ENCODE measurements at places on chromosomes 4 and X.

DNA sequence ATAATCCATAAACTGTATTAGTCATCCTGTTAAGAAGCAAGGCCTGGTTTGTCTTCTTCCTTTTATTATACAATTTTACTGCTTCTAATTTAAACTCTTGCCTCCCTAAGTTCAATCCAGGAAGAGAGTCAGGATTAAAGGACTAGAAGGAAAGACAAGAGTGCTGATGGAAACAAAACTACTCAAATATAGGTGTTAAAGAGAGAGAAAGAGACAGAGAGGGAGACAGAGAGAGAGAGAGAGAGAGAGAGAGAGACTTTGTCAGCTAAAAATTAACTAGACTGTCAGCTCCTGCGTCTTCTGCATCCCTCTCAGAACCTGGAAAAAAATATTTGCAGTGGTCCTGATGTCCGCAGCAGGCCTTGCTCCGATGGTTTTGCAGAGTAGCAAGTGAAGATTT lies 13.5 kb upstream of the FGG start:
- DNase-seq: no peak

GRCh38 chr4:175504318-175504717 lies 307.7 kb downstream of the GPM6A start:
- DNase-seq: no peak

DNA sequence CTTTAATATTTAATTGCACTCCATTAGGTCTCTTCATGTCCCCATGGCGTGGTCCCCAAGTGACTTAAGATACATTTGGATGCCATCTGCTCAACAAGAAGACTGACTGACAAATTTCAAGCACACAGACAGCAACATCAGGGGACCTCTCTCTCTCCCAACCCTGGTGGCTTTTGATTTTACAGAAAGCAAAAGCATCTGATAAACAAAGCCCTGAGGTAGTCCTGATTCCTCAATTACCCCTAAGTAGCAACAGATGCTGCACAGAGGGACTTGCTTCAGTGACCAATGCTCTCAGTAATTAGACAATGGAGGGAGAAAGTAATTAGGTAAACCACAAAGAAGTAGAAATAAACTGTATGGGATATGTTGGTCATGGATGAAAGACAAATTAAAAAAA lies 426.4 kb downstream of the INPP4B start:
- no peak for DNase-seq

DNA sequence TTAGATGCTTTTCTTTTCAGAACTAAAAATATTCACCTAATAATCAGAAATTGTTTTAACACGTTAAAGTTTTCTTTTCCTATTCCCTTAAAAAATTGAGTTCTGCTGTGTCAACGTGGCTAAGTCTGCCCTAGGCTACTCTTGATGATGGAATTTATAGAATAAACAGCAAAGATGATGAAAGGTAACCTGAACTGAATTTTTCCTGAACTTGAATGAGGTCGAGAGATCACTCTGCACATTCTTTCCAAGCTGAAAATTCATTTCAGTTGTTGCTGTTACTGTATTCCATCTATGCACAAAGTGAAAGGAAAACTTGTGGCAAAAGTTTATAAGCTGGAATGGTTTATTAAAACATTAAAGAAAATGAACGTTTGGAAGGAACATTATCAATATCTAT lies 245.9 kb upstream of the GIMD1 start:
- no peak for DNase-seq

DNA sequence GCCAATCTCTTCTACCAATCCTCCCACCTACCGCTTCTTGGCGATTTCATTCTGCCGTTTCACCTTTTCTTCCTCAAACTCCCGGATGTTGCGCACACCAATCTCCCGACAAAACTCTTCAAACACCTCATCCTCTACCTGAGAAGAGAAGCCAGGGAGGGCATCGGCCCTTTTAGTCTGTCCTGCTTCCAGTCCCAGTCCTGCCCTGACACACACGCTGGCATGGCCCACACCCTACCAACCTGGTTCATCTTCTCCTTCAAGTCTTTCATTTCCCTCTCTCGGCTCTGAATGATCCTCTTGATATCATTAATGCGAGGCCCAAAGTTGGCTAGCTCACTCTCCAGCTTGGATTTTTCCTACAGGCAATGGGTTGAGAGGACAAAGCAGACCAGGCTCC lies 18.9 kb downstream of the SMC1A start:
- DNase-seq: no peak

DNA sequence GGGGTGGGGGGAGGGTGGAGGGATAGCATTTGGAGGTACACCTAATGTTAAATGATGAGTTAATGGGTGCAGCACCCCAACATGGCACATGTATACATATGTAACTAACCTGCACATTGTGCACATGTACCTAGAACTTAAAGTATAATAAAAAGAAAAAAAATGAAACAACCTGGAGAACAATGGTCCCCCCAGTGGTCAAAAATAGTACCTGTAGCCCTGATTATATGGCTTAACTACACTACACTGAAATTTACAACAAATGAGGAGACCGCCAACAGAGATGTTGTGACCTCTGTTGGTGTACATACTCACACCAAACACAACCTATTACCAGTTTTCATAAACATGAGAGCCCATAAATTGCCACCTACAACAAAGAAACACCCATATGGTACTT lies 7.3 kb upstream of the MAGEE1 start:
- DNase-seq: no peak

GRCh38 chr4:74942251-74942917 lies 9.5 kb downstream of the PARM1 start:
- DNase-seq: no peak

- no peak for DNase-seq
These were observed 157.4 kb downstream of the PALLD start for GRCh38 chr4:168654104-168654847.

- peak; percentile 16 for DNase-seq
These were observed at the start of gene MGARP for GRCh38 chr4:139279760-139280620. MGARP (minus strand) TSS chr4:139280225; CDS start chr4:139280158, 67 bp downstream.

- no peak for DNase-seq
These were observed 43.4 kb upstream of the SEC24B start for GRCh38 chr4:109390115-109390768.

DNA sequence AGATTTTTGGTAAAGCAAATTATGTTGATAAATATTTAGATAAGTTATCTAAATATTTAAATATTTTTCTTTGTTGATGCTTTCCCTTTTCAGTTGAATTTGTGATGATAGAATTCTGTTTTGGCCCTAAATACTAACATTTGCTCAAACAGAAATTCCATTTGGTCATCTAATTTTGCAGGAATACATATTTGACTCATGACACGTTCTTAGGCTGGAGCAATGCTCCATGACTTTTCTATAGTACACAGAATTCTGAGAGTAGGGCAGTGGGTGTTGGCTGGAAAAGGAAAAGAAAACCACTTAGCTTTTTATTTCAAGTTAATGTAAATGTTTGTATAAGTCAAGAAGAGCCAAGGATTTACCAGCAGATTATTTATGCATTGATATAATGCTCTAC lies 58.6 kb upstream of the GK2 start:
- DNase-seq: no peak

DNA sequence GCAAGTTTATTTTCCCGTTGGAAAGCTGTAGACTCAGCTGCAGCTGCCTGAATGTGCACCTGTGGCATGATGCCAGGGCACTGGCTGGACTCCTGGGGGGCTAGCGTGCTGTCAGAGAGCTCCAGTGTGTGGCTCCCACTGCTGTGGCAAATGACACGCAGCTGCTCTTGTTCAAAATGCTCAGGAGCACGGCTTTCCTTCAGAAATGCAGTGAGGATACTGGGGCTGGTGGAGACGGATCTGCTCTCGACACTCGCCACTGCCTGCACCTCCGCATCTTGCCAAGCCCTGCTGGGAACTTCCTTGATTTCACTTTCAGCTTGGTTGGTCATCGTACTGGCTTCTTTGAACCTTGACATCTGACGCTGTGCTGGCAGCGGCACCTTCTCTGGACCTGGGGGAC lies 58.7 kb downstream of the GPRIN3 start:
- peak; percentile 30 for DNase-seq

- no peak for DNase-seq
These were observed 271.7 kb downstream of the DCTD start for GRCh38 chr4:182645511-182645910.

GRCh38 chr4:121846662-121847061 lies 23.0 kb upstream of the CCNA2 start:
- DNase-seq: no peak

DNA sequence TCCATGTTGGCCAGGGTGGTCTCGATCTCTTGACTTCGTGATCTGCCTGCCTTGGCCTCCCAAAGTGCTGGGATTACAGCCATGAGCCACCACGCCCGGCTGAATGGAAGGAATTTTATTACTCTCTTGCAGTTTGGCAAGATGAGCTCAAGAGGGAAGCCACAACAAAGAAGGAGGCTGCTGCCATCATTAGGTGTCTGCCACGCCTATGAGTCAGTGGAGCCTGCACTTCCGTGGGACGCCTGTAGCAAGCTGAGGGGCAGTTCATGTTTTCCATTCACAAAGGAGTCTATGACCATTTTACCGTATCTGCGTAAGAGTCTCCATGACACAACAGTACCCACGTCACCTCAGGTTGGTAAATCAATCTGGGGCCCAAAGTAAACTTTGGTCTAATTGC lies 51.2 kb upstream of the CHRNA9 start:
- no peak for DNase-seq

- no peak for DNase-seq
These were observed 210.5 kb upstream of the RPS6KA3 start for GRCh38 chrX:20477219-20477618.

DNA sequence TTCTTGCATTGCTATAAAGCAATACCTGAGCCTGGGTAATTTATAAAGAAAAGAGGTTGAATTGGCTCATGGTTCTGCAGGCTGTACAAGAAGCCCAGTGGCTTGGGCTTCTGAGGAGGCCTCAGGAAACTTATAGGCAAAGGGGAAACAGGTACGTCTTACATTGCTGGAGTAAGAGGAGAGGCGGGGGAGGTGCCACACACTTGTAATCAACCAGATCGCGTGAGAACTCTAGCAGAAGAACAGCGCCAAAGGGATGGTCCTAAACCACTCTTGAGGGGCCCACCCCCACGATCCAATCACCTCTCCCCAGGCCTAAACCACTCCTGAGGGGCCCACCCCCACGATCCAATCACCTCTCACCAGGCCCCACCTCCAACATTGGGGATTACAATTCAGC lies 50.6 kb upstream of the SHOX start:
- DNase-seq: no peak

GRCh38 chr4:30939069-30939468 lies 218.9 kb downstream of the PCDH7 start:
- DNase-seq: no peak

DNA sequence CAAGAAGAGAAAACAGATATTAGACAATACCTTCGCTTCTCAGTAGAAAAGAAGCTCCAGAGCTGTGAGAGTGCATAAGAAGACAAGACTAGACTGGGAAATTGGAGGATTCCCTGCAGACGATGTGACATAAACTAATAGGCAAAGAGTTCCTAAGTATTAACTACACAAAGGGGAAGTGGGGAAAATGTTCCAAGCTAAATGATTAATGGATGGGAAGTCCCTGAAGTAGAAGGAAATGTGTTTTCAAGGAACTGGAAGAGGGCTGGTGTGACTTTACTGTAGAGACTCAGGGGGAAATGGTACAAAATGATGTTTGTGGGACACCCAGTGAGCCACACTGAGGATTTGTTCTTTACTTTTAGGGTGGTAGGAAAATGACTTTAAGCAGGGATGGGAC lies 69.7 kb upstream of the DCLK2 start:
- DNase-seq: no peak

GRCh38 chr4:3344596-3344995 lies 51.8 kb downstream of the RGS12 start:
- no peak for DNase-seq

DNA sequence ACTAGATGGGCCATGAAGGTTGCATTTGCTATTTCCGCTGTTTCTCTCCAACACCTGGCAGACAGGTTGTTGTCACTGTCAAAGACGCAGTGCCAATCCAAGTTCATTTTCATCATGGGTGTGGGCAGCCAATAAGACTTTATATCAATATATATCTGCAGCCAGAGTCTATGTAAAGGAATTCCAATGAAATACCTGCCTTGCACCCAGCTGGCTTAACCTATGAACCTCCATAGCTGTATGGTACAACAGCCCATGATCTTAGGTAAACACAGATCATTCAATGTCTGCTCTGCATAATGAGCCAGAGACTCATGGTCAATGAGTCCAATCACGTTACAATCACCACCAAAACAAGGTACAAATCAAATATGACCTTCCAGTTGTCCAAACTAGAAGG lies 37.7 kb upstream of the ADGRA3 start:
- no peak for DNase-seq

DNA sequence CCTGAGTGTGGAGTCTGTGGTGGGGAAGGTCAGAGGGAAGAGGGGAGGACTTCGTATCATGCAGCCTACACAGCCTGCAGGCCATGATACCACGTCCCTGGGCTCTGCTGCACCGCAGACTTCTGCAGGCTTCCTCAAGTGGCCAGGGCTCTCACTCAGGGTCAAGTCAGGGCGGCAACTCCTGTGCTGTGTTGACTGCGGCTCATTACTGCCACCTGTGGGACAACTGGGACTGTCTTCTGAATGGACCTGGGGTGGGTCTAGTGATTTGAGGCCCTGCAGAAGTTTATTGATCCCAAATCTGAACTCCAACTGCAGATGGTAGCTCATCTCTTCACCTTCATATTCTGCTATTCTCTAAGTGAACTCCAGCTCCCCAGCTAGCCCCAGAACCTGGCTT lies 167.1 kb downstream of the NSUN7 start:
- DNase-seq: no peak

- DNase-seq: no peak
These were observed 1293.4 kb downstream of the ARAP2 start for GRCh38 chr4:34950926-34951325.

- DNase-seq: no peak
These were observed 335.7 kb upstream of the FSTL5 start for GRCh38 chr4:162499478-162499877.

GRCh38 chr4:55303760-55304165 lies 42.3 kb upstream of the SRD5A3 start:
- DNase-seq: no peak

- no peak for DNase-seq
These were observed 69.3 kb downstream of the OPHN1 start for GRCh38 chrX:68363984-68364383.

DNA sequence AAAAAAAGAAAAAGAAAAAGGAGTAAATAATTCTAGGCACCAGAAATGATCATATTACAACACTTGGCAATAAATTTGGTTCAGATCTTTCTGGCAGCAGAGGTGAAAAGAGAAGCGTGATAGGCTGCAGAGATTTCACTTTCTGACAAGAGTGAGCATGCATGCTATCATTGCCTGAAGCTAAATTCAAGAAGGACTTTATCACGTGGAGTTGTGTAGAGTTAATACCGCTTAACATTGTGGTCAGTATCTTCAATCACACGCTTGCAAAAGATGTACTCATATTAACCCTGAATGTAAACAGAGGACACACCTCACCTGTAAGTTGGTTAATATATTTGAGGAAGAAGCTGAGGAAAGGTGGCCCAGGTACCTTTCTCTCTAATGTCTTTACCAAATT lies 31.4 kb upstream of the RBPJ start:
- DNase-seq: peak; percentile 65

DNA sequence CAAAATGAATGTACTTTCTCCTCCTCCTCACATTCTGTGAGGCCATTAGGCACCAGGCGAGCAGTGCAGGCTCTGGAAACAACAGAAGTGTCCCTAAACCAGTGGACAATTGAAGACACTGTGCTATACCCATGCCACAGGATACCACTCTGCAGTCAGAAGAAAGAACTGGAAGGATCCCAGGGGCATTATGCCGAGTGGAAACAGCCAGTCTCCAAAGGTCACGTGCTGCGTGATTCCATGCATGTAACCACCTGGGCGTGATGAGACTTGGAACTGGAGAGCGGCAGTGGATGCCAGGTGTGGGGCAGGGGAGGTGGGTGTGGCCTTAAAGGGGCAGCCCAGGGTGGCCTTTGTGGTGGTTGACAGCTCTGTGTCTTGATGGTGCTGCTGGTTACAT lies 139.4 kb downstream of the EVC2 start:
- DNase-seq: peak; percentile 36

GRCh38 chrX:35842674-35843073 lies 44.5 kb downstream of the MAGEB16 start:
- no peak for DNase-seq
